NCI-H1694 treated with DMSO at 0.1 percent for 48 hours (cell line): ENCODE measurements at places on chromosomes 3 and 15.
A peak's percentile ranks its signal among the peaks of the same experiment; 100 is the strongest.

- DNase-seq: no peak
Measured at GRCh38 chr3:111012388-111013248, 59.0 kb upstream of the NECTIN3 start.

GRCh38 chr15:45666119-45666875 is 31.5 kb downstream of the SQOR start:
- no peak for DNase-seq

GRCh38 chr3:170962411-170962810 is 54.0 kb upstream of the EIF5A2 start:
- no peak for DNase-seq

GRCh38 chr15:44798826-44799225 is 62.5 kb downstream of the TRIM69 start:
- DNase-seq: peak; percentile 9

GRCh38 chr3:156291272-156292123 is 171.1 kb downstream of the KCNAB1 start:
- peak; percentile 57 for DNase-seq

DNA sequence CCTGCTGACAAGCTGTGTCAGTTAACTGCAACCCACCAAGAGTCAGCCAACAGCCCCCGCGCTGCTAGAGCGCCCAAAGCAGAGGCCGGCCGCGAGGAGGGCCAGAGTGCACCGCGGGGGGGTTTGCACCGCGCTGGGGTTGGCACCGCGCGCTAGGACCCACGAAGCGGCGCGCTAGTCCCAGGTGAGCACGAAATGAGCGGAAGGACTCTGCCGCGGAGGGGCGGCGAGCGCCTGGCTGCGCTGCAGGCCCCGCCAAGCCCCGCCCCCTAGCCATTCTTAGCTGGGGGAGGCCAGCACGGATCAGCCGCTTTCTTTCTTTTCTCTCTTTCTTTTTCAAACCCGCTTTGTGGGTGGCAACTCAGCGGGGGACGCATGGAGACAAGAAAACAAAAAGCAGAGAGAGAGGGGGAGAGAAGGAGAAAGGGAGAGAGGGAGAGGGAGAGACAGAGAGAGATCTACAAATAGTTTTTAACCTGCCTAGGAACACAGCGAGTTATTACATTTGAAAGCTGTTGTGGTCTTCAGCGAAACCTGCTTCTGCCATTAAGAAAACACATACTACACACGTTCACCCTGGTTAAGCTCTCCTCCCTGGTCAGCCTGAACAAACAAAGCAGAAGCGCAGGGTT is 6.9 kb upstream of the FOXB1 start:
- no peak for DNase-seq

GRCh38 chr3:49015765-49016164 is 2.6 kb downstream of the DALRD3 start:
- DNase-seq: no peak

- no peak for DNase-seq
Measured at GRCh38 chr3:76765511-76765910, 274.4 kb upstream of the ROBO2 start.

DNA sequence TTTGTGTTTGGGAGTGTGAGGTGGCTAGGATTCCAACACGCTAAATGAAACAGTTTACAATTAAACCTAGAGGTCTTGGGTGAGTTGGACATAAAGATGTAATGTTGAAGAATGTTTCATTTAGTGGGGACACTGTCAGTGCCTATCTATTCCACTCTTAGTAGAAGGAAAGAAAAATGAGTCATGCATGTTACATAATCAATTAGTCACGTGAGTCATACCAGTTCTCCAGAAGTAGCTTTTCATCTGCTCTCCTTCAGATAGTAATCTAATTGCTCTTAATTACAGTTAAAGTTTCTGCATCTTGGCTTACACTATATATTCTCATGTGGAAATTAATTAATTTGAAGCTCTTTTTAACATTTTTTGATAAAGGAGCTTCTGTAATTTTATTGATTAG is 115.7 kb upstream of the P2RY1 start:
- no peak for DNase-seq
